ENCODE measurements at places on chromosomes 2 and 18.

DNA sequence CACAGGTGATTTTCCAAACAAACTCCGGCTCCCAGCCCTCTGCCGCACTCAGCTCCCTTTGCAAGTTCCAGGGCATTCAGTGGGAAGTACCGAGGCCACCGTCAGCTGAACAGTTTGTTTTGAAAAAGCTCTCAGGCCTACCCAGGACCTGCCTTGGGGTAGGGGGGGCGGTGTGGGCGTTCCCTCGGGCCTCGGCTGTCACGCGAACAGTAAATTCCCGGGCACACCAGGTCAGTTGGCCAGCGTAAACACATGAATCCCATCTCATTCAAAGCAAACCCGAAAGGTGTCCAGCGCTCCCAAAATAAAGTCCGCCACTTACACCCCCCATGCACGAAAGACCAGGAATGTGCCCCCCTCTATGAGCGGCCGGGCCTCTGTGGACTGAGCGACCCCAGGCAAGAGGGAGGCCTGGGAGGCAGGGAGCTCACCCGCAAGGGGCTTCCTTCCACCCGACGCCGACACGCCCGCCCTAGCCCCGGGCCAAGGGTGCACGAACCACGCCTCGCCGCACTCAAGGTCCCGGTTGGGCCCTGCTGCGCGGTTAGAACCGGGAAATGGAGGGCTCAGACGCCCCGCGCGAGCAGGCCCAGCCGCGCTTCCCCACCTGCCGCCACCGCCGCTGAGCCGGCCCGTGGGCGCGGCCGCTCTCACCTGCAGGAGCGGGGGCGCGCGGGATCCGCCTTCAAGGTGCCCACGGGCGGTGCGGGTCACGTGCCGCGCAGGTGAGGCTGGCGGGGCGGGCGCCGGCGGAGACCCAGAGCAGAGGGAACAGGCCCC lies at the start of gene WDSUB1:
Gene WDSUB1, minus strand, starts transcription at position 775 of the 780 bp plus-strand sequence. CDS start 3,634 bp downstream, outside the sequence.
- DNase-seq, result peak; percentile 48

GRCh38 chr2:1521878-1522830 lies 108.9 kb downstream of the TPO start:
- no peak for DNase-seq

DNA sequence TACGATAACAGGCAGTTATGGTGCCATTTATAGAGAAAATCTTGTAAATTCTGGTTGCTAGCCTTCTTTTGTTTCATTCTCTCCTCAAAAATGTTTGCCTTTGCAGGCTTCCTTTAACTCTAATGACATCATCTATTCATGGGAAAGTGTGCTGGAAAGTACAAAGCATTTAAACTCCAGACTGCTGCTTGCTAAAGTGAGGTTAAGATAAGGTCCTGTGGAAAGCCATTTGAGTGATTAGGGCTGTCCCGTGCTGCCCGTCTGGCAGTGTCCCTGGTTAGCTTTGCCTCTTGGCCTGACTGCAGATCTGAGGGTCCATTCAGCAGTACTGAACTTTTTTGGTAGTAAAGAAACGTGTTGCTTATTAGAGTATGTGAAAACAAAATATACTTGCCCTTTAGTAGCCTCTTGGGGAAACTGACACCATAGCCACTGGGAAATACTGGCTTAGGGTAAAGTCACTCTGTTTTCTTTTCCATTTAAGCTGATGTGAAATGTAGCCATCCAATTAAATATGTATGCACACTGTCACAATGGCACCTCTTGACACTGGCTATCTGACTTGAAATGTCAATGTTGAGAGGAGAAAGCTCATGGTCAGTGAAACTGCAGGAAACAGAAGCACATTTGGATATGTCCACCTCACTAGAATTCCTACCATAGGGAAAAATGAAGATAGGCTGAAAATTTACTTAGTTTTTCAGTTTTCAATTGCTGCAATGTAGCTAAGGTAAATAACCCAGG lies 321.5 kb downstream of the SLC8A1 start:
- DNase-seq, result peak; percentile 18

DNA sequence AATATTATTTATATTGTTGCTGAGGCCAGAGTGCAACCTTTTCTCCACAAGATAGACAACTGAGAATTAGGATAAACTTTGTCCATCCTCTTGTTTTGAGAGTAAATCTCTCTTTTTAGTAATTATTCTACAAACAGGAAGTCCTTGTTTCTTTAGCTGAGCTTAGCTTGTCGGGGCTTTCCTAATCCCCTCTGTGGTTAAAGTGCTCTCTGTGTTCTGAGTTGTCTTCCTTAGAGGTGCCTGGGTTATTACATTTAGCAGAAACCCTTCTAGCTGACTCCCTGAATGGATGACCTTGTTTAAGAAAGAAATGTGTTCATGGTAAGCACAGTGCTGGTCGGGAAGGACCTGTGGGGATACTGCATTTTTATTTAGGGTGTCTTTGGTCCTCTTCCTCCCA lies 12.7 kb downstream of the USP39 start:
- DNase-seq, result no peak

GRCh38 chr2:96304606-96305005 lies 740 bp downstream of the SNRNP200 start:
- no peak for DNase-seq

GRCh38 chr2:8479298-8479697 lies 202.6 kb upstream of the ID2 start:
- no peak for DNase-seq

GRCh38 chr2:11129598-11130449 lies 25.4 kb upstream of the SLC66A3 start:
- DNase-seq, result peak; percentile 27

DNA sequence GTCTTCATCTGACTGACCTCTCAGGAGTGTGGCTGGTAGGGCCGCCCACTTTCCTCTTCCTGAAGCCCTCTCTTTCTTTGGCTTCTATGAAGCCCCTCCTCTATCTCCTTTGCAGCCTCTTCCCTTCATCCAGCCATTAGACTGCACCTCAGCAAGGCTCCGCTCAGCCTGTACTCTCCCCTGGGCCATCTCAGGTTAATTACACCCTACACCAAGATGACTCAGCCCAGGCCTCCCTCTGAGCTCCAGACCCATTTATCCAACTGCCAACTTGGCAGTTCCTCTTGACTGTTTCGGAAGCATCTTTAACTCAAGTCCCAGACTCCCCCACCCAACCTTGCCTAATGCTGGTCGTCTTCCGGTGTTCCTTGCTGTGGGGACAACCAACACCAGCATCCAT lies 5.8 kb upstream of the WNT6 start:
- DNase-seq, result no peak

DNA sequence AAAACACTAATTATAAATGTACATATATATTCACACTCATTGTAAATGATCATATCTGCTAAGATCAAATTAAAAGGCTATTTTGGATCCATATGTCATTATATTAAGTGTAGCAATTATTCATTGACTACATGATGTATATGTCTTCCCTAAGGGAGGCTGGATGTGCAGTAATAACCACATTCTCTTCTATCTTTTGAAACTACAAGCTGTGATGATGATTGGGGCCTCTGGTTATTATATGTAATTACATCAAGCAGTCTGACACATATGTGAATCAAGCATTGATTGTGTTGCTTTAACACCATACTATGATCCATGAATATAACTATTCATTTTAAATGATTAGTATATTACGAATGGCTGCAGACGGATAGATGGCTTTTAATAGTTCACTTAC lies 1973.4 kb downstream of the SUCLG1 start:
- no peak for DNase-seq

- no peak for DNase-seq
These were observed 108.4 kb upstream of the SH3BP4 start for GRCh38 chr2:234843411-234843810.

DNA sequence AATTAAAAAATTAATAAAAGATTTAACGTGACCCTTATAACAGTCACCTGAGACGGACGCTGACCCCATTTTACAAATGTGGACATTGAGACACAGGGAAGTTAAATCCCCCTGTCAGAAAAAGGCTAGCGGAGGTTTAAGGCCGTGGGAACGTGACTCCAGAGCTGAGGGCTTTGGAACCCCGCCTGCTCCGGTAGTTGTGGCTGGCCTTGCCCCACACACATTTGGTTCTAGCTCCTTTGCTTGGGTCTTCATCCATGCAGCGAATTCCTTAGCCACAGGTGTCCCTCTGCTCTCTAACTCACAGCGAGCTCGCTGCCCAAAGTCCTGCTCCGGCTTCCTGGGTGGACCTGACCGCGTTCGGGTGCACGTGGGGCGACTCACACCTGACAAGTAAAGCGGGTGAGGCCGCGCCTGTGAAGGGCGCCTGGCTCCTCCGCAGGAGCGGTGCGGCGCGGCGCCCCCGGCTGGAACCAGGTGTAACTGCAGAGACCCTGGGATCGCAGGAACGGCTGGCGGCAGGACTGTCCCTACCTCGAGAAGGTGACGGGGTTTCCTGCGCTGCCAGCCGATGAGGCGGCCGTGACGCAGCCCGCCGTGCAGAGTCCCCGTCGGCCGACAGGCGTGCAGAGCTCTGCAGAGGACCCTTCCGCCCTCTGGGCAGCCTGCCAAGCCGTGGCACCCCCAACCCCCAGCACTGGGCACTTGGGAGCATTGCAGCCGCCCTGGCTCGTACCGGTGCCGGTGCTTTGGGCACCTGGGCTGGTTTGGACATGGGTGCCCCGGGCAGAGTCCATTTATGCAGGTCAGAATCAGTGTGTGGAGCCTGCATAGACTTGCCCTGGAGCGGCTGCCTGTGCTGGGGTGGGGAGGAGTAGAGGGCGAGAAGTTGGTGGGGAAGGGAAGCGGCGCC lies 2.4 kb upstream of the PROC start:
- DNase-seq, result no peak

DNA sequence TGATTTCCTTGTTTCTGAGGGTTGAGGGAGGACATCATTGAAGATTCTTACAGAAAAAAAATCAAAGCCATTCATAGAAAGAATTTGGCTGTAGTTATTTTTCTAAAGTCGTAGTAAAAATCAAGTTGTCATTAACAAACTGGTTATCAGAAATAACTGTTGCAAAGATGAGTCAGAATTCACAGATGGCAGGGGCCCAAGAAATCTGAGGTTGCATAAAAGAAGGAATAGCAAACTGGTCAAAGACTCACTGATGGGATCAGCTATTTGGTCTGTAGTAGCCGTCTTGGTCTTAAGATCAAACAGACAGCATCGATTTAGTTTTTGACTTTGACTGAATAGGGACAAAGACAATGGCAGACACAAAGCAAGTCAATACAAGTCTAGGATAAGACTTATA lies 334.3 kb downstream of the FIGN start:
- DNase-seq, result no peak

DNA sequence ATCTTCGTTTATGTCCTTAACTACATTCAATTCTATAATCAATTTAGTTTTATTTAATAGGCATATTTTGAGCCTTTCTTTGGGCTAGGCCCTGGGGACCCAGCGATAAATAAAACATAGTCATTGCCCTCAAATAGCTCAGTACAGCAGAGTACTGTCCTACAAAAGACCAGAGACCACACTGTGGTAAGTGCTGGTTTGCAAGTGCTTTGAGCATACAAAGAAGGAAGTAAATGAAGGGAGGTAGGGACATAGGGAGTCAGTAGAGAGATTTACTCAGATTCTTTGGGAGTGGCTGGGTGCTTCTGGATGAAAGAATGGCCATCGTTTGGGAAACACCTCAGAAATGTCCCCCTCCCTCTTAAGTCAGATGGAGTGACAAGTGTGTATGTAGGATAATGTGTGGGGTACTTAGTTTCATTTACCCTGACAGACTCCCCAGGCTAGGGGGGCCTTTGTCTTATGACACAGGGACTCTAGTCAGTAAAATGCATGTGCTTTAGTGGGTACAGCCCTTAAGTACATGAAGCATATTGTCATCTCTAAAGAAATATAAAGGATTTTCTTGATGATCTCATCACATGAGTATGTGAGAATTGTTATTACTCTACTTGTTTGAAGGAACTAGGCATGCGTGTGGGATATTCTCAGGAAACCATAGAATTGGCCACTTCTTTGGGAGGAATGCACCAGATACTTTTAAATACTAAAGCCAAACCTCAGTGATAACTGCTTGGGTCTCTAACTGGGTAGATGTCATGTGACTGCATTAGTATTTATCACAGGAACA lies 35.1 kb downstream of the MAPRE2 start:
- DNase-seq, result no peak

DNA sequence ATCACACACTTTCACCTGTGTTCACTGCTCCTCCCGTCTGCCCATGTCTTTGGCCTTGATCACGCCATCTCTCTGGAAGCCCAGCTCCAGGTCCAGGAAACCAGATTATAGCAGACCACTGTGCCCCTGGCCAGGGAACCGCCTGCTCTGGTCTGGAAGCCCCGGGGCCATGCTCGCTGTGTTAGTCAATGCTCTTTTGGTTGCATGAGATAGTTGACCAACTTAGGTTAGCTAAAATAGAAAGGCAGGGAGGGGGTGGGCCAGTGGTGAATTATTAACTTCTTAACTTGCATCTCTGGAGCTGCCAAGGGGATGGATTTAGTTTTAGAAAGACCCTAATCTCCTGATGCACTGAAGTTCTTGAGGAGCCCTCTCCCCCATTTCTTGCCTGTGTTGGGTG lies 232.7 kb downstream of the AGAP1 start:
- no peak for DNase-seq

DNA sequence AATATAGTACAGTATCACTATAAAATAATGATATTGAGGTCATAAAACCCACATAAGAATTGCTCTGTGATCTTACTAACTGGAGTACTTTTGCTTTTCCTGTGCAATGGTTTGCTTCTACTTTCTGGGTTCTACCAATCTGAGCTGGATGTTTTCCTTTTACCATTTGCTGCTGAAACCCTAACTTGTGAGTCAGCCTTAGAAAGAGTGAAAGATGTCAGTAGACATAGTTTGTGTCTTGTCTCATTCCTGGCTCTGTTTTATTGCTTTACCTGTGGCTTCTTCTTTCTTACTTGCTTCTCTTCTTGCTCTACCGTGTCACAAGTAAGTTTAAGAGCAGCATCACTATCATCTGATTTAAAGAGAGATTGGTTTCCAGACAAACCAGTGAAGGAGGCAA lies 61.0 kb downstream of the MBD2 start:
- no peak for DNase-seq

- no peak for DNase-seq
These were observed 37.2 kb upstream of the CFAP36 start for GRCh38 chr2:55482186-55482884.

GRCh38 chr2:104476075-104476474 lies 377.8 kb upstream of the POU3F3 start:
- DNase-seq, result no peak

- DNase-seq, result no peak
These were observed 21.4 kb upstream of the EML4 start for GRCh38 chr2:42147641-42148274.

GRCh38 chr2:199199797-199200196 lies 257.9 kb downstream of the SATB2 start:
- DNase-seq, result no peak

- DNase-seq, result peak; percentile 29
These were observed 117.1 kb upstream of the DTNA start for GRCh38 chr18:34592961-34593382.

GRCh38 chr18:32308493-32309120 lies 118.8 kb downstream of the MEP1B start:
- no peak for DNase-seq
